ENCODE measurements at places on chromosomes 7 and 10. TPM values are rescaled to one million over a fixed set of nuclear protein-coding genes. Genes with fewer than 3 reads are reported as not detected.

Gene CPEB3
- 2.5 TPM for total RNA-seq

DNA sequence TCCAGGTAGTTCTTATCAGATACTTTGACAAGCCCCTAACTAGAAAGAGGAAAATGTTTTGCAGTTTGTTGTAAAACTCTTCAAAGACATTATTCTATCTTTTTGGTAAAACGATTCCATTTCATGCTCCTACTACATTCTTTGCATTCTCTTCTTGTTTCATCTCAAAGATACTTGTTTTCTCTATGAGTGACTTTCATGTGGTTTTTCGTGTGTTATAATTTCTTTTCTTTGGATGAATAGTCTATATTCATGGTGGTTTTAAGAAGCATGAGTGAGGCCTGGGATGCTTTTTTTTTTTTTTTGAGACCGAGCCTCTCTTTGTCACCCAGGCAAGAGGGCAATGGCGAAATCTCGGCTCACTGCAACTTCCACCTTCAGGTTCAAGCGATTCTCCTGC, 292.5 kb upstream of the LYZL1 start:
- DNase-seq, result no peak
- peaks cover 1% of the 10 kb centered on the region for H3K27me3 ChIP-seq
- H3K4me3 ChIP-seq, result no peak overlapping the region
- no peaks in the 10 kb centered on the region for H3K36me3 ChIP-seq
- H3K27ac ChIP-seq, result no peak overlapping the region
- no peaks in the 10 kb centered on the region for H3K4me1 ChIP-seq

- H3K27ac ChIP-seq, result no peak overlapping the region
- H3K27me3 ChIP-seq, result no peaks in the 10 kb centered on the region
- DNase-seq, result no peak
These were observed 50.1 kb upstream of the SRPK2 start for GRCh38 chr7:105438847-105439173.

DNA sequence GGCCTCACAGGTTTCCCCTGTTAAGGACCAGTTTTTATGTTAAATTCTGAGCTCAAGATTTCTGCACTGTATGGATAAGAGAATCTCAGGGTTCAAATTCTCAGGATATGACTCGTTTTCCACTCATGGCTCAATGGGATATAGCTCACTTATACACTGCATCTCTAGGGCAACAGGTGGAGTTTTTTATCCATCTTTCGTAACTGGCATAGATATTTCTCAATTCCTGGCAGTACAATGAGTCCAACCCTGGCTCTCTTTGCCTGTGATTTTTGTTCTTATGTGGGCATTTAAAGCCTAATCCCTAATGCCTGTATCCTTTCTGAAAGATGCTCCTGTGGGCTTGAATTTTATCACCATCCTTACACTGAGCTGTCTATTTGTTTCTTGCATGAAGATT, 7.6 kb downstream of the CCDC172 start:
- no peaks in the 10 kb centered on the region for H3K4me1 ChIP-seq
- no peaks in the 10 kb centered on the region for H3K36me3 ChIP-seq
- no peak for DNase-seq
- no peak overlapping the region for H3K4me3 ChIP-seq
- no peak overlapping the region for H3K27ac ChIP-seq
- no peaks in the 10 kb centered on the region for H3K27me3 ChIP-seq

GRCh38 chr7:137407078-137407477, 63.5 kb upstream of the PTN start:
- DNase-seq, result no peak
- no peaks in the 10 kb centered on the region for H3K27me3 ChIP-seq
- H3K4me1 ChIP-seq, result no peaks in the 10 kb centered on the region
- no peak overlapping the region for H3K4me3 ChIP-seq
- no peak overlapping the region for H3K27ac ChIP-seq
- H3K36me3 ChIP-seq, result no peaks in the 10 kb centered on the region

DNA sequence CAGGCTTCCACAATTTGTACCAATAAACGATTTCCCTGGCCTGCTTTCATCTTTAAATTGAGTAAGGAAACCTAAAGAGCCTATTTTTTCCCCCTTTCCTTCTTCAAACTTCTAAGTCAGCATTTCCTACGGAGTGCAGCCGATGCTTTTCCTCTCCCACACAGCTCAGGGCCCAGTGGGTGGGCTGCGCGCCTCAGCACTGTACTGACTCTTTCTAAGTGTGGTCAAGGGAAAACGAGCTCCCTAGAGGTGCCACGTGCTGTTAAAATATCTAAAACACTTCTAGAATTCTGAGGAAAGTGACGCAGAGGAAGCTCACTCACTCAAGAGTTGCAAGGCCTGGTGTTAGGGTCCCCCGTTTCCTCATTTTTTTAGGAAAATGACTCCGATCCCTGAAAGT, 29.0 kb downstream of the STEAP1B start:
- no peaks in the 10 kb centered on the region for H3K4me1 ChIP-seq
- no peaks in the 10 kb centered on the region for H3K36me3 ChIP-seq
- no peaks in the 10 kb centered on the region for H3K27me3 ChIP-seq
- no peak overlapping the region for H3K4me3 ChIP-seq
- H3K27ac ChIP-seq, result no peak overlapping the region

- peaks cover 72% of the 10 kb centered on the region for H3K4me1 ChIP-seq
- no peak for DNase-seq
- H3K27ac ChIP-seq, result peak overlapping the region; percentile 26
These were observed 10.2 kb downstream of the KBTBD2 start for GRCh38 chr7:32881074-32881982.
